DND-41 (cell line): ENCODE measurements at places on chromosomes 12 and 14.

- no peak for DNase-seq
These were observed 100.5 kb downstream of the TSPAN8 start for GRCh38 chr12:71057330-71057729.

DNA sequence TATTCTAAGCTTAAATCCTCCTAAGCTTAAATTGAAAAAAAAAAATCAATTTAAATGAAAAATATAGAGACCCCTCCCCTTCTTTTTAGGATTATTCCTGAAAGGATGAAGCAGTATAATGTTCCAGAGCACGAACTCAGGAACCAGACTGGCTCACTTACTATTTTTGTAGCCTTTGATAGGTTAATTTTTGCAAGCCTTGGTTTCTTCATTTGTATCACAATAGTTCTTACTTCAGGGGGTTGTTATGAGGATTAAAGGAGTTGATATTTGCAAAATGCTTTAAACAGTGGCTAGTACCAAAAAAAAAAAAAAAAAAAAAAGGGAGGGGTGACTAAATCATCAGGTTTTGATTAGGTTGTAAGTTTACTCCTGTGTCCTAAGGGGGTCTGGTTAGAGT, 3.1 kb upstream of the RBM25 start:
- DNase-seq = no peak

DNA sequence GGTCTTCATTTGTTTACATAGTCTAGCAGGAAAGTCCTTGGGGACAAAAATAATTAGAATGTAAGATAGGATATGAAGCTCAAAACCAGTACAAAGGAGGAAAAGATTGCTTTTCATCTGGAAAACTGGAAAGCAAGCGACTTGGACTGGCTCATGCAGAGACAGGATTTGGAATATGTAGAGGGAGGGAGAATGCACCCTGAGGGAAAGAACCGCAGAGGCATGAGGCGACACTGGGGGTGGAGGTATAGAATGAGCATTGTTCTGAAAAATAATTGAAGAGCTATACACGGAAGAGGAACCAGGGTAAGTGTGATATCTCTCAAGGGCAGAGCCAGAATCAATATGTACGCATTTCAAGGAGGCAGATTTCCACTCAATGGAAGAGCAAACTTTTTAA, 85.5 kb downstream of the PLEKHG3 start:
- DNase-seq = no peak

DNA sequence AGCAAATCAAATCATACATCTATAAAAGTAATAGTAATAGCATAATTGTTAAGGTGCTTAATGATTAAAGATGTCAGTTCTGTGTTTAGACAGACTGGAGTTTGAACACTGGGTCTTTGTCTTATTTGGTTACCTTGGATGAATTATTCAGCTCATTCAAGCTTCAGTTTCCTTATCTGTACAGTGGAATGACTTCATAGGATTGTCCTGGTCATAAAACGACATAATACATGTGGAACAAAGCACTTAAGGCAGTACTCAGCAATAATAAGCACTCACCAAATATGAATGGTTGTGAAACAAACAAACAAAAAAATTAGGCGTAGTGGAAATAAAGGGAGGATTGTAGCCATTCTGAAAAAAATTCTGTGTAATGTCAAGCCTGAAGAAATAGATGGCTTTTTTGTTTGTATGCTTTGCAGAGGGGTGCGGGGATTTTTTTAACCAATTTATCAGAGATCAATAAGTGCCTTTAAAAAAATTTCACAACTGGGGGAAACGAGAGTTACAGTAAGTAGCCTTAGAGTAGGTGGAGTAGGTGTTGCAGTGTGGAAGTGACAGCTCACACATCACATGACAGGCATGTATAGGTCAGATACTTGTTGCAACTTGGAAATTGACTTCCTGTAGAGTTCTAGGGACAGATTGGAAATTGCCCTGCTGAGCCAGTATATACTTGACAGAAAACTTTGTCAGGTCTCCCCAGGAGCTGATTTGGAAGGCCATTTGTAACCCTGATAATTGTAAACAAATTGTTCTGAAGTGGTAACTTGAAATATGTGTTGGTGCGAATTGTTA, 157.7 kb downstream of the SLC15A5 start:
- no peak for DNase-seq

- peak; percentile 43 for DNase-seq
These were observed 38.4 kb upstream of the CEP83 start for GRCh38 chr12:94498073-94498472.

DNA sequence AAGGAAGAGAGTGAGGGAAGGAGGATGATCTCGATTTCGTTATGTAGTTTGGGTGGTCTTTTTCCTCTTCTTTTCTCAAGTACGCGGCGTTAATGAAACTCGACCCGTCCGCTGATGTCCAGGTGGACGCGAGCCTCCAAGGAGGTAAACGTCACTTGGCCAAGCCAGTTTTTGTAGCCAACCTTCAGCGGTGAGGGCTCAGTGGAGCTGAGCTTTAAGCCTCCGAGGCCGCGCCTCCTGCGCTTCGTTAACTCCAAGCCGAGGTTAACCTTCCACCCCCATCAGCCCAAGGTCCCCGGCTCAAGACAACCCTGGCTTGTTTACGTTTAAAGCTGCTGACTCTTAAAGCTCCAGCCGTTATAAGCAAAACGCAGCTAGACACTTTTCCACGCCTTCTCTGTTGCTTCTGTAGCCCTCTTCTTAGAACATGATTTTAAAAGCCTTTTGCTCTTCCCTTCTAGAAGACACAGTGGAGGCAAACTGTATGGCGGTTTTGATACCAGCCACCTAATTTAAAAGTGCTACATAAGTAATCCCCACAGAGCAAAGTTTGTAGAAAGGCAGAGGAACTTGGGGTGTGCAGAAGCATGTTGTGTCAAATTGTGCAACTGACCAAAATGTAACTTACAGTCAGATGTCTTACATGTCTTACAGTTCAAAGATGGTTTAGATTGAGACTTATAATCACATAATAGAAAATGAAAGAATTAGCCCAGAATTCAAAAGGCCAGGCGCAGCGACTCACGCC, 923 bp upstream of the ITPR2 start:
- DNase-seq = peak; percentile 71

DNA sequence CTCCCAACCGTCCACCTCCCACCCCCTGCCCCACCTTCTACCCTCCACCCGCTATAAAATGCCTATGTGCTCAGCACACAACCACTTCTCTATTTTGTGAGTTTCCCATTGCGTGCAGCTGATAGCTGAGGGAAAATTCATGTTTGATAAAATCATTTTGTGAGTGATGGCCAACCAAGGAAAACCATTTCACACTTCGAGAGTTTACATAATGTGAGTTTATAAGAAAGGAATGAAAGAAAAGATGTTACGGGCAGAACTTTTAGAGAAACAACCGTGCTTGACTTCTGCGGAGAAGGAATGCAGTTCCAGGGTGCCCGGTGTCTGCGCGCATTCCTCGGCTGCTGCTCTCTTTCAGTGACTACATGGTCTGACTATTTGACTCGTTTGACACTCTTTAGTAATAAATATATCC, 140.9 kb downstream of the EFCAB11 start:
- no peak for DNase-seq

DNA sequence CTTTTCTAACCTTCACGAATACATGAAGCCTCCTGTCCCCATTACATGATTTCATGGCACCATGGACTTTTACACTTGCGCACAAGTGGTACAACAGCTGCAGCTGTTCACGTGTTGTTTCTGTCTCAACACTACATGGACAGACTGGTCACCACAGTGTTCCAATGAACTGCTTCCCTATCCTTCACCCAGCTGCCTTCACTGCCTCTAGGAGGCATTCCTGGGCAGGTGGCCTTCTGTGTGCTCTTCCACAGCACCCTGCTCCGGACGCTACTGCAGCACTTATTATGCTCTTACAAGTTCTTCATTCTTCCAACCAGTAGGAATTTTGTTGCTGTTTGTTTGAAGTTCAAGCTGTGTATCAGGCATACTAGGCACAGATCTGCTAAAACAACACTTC, 1.5 kb downstream of the MTERF2 start:
- no peak for DNase-seq

DNA sequence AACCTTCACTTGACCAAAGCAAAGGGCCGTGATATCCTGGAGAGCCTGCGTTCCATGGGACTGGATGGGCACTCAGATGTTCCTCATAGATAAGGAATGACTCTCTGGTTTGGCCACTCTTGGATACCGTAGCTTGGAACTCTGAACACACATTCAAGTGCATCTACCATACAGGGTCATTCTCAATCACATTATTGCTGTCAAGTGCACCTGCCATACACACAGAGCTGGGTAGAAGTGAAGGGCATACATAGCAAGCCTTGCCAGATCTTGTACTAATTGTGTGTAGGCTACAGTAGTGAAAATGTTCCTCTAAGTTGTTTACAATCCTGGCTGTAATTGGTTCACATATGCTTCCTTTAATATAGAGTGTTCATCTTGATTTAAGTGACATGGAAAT, 58.3 kb downstream of the PELI2 start:
- DNase-seq = no peak

- no peak for DNase-seq
These were observed 1184.6 kb downstream of the FLRT2 start for GRCh38 chr14:86714575-86714974.

- no peak for DNase-seq
These were observed 14.3 kb upstream of the ATP23 start for GRCh38 chr12:57927086-57927485.

DNA sequence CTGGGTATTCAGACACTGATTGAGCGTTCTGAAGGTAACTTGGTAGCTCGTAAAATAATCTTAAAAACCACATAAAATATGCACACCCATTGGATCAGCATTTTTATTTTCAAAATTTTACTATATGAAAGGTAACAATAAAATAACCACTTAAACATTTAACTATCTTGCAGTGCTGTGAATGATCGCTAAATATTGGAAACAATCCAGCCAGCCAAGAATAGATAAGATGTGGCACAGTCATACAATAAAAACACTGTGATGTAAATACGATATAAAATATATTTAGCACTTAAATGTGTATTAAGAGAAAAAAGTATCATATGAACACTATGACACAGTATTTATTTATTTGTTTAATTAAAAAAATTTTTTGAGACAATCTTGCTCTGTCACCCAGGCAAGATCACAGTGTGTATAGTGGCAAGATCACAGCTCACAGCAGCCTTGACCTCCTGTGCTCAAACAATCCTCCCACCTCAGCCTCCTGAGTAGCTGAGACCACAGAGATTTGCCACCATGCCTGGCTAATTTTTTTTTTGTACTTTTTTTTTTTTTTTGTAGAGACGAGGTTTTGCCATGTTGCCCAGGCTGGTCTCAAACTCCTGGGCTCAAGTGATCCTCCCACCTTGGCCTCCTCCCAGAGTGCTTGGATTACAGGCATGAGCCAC, 39.4 kb downstream of the SDR9C7 start:
- DNase-seq = no peak

- no peak for DNase-seq
These were observed 185.6 kb downstream of the TMEM117 start for GRCh38 chr12:44021471-44021971.

- DNase-seq = no peak
These were observed at the start of gene KCNJ8 for GRCh38 chr12:21774358-21775132. KCNJ8 (minus strand) TSS chr12:21774706; CDS start chr12:21773616, 1,090 bp downstream.

DNA sequence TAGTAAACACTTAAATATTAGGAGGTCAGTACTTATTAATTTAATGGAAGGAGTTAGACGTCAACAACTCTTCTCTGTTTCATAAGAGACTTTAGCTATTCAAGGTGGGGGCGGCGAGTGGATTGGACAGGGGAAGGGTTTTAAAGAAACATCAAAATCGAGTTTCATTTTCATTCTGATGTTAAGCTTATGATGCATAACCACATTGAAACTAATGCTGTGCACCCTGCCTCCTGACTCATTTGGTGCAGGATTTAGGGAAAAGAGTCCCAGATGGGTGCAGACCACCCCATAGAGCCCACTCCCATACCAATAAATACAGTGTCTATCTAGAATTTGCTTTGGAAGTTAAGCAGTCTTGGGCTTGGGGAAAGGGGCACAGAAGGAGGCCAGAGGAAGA, 7.4 kb downstream of the ZBTB39 start:
- no peak for DNase-seq

DNA sequence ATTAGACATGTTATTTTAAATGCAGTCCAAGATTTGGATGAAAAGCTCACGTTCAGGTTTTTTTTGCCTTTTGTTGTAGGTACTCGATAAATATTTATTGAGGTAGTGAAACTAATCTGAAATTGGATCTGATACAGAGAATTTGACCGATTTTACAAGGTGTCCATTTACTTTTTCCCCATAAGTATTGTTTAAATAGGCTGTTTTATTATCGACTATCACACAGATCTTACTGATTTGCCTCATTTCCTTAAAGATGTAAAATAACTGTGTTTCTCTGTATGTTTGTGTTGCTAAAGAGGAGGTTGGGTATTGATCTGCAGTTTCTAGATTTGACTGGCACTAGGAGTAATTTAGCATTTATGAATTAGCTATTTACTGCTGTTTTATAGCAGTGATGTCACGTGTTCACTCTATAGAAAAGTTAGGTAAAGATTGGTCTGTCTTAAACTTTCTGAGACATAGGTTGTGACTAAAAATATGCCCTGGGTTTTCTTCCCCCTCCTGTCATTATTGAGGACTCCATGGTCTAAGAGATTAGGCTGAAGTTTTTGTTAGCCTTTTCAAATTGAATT, 3.5 kb downstream of the RAP1B start:
- no peak for DNase-seq

DNA sequence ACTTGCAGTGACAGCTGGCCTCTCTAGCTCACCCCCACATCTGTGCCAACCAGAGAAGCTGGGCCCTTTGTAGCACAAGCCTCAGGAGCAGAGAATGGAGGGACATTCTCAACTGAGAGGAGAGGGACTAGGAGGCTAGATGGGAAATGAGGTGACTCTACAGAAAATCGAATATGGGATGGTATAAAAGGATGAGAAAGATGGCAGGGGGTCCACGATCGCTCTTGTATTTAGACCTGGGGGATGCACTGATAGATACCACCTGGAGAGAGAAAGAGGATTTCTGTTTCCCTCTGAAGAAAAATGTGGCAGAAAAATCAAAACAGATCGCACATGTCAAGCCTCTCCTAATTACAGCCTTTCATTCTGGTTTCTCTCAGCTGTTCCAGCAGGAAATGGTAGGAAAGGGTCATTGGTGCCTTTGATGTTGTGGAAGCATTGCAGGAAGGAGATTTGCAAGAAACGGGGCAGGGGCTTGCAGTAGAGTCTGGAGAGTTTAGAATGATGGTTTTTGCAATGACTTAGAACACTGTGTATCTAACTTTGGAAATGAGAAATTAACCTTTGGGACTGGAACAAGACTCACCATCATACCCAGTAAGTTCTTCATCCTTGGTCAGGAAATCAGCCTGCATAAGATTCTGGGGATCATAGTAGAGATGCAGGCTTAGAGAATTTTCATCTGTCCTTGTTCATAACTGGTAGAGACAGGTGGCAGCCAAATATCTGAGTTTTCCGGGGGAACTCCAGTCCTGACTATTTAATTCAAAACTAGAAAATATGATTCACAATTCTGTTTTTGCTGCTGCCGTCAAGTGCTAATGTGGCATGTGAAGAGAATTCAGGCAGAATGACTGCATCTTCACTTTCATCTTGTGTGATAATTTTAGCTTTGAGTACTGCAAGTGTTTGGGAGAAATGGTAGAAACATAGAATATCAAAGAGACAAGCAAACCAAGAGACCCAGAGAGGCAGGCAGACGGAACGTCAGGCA, 98.8 kb downstream of the DAD1 start:
- DNase-seq = no peak

- DNase-seq = peak; percentile 77
These were observed at the start of gene SMAGP for GRCh38 chr12:51270067-51270950. SMAGP (minus strand) TSS chr12:51270415; CDS start chr12:51269278, 1,137 bp downstream.
